ENCODE measurements at places on chromosomes 2 and 18. TPM values are rescaled to one million over a fixed set of nuclear protein-coding genes. Genes with fewer than 3 reads are reported as not detected.

The UPP2 gene
- total RNA-seq: not detected

The UGT1A3 gene
- total RNA-seq: not detected

The CCDC88A gene
- 39.7 TPM for total RNA-seq

The ALPP gene
- total RNA-seq: not detected

- no peak for DNase-seq
These were observed 22.1 kb upstream of the RNF103 start for GRCh38 chr2:86645752-86646151.

- no peak for DNase-seq
These were observed 335.6 kb downstream of the CYRIA start for GRCh38 chr2:16330012-16330411.

- peak; percentile 94 for DNase-seq
These were observed 193.8 kb upstream of the RND3 start for GRCh38 chr2:150681120-150681804.

GRCh38 chr2:85668009-85668856 is at the start of gene SFTPB:
SFTPB (minus strand) TSS chr2:85668199; CDS start chr2:85668183, 16 bp downstream.
- no peak for DNase-seq

DNA sequence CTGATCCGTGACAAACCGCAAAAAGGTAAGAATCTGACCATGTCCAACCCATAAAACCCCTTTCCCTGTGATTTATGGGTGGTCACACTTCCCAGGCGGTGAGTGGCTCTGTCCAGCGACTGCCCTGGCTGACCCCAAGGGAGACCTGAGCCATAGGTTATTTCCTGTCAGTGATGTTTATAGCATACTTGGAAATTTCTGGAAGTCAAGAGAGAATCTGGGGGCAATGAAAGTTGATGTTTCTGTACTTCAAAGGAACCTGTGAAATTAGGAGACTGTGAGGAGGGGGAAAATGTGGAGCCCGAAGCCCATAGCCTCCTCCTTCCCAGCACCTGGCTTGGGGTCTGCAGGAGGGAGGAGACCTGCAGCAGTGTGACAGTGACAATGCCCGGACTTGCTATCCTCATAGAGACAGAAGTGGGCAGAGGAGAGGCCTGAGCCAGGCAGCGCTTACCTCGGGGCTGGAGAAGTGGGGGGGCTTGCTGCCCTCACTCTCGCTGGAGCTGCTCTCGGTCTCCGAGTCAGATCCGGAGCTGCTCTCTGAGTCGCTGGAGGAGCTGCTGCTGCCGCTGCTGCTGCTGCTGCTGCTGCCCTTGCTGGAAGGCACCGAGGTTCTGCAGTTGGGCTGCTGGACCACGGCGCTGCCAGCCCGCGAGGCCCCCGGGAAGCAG is 111.3 kb upstream of the REV1 start:
- no peak for DNase-seq

DNA sequence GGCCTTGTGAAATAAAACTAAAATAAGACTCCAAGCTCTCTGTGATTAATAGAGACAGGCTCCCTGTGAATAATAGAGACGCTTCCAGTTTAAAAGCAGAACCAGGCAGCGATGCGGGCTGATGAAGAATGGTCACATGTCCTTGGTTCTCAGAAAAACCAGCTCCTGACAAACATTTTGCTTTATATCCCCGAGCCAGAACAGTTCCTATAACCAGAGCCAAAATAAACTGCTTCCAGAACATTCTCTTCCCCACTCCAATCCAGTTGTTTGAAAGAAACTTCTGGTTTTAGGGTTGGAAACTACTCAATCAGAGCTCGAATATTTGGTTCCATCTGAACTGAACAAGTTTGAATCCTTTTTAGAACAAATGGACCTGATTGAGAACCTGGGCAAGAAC is 213.7 kb downstream of the TSN start:
- no peak for DNase-seq

DNA sequence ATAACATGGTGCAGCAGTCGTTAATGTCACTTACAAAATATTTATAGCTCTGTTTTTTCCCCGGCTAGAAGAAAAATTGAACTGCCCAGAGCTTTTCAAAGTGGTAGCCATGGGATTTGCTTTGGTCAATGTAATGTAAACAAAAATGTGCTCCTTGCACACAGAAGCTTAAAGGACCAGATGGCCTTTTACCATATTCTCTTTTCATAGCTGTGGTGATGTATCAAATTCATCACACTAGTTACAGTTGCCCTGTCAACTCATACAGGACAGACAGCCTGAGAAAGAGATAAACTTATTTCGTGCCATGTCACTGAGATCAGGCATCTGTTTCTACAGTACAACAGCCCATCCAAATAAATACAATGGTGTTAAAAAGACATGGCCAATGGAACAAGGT is 368.1 kb upstream of the CDH19 start:
- DNase-seq: no peak

GRCh38 chr2:218229239-218229638 is 12.2 kb downstream of the ARPC2 start:
- peak; percentile 74 for DNase-seq

GRCh38 chr18:45166836-45167551 is 448.3 kb upstream of the SLC14A2 start:
- DNase-seq: peak; percentile 76

DNA sequence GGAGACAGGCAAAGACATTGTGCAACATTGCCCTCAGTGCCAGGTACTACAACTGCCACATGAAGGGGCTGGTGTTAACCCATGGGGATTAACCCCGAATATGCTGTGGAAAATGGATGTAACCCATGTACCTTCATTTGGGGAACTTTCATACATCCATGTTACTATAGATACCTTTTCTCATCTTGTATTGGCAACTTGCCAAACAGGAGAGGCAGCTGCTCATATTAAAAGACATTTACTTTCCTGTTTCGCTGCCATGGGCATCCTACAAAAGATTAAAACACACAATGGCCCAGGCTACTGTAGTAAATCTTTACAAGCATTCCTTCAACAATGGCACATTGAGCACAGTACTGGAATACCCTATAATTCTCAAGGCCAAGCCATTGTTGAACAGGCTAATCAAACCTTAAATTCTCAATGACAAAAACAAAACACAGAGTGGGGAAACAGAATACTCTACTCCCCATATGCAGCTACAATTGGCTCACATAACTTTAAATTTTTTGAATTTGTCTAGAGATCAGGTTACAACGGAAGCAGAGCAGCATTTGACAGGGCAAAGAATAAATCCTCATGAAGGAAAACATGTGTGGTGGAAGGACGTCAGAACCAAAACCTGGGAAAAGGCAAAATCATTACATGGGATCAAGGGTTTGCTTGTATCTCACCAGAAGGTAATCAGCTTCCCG is 1723.5 kb upstream of the LRRTM1 start:
- DNase-seq: no peak

- DNase-seq: peak; percentile 33
These were observed 115.8 kb downstream of the PIGN start for GRCh38 chr18:62071071-62071470.

GRCh38 chr2:197250084-197250397 is 60.5 kb downstream of the ANKRD44 start:
- no peak for DNase-seq

- DNase-seq: peak; percentile 2
These were observed 41.5 kb downstream of the YES1 start for GRCh38 chr18:770583-770961.

GRCh38 chr2:239006622-239007285 is 158.9 kb downstream of the TWIST2 start:
- peak; percentile 57 for DNase-seq

- DNase-seq: no peak
These were observed 43.4 kb downstream of the CABLES1 start for GRCh38 chr18:23178661-23179081.

All from HFFc6 (cell line).